ENCODE measurements at places on chromosomes 7 and 10.
A peak's percentile ranks its signal among the peaks of the same experiment; 100 is the strongest.

- DNase-seq = no peak
These were observed 479.8 kb upstream of the SEMA3A start for GRCh38 chr7:84674236-84674913.

GRCh38 chr10:51700228-51700817, 928 bp upstream of the CSTF2T start:
- no peak for DNase-seq

- DNase-seq = no peak
These were observed 564.5 kb downstream of the ACTR3B start for GRCh38 chr7:153324094-153324493.

- DNase-seq = no peak
These were observed 96.4 kb upstream of the ZMIZ1 start for GRCh38 chr10:78972160-78972946.

DNA sequence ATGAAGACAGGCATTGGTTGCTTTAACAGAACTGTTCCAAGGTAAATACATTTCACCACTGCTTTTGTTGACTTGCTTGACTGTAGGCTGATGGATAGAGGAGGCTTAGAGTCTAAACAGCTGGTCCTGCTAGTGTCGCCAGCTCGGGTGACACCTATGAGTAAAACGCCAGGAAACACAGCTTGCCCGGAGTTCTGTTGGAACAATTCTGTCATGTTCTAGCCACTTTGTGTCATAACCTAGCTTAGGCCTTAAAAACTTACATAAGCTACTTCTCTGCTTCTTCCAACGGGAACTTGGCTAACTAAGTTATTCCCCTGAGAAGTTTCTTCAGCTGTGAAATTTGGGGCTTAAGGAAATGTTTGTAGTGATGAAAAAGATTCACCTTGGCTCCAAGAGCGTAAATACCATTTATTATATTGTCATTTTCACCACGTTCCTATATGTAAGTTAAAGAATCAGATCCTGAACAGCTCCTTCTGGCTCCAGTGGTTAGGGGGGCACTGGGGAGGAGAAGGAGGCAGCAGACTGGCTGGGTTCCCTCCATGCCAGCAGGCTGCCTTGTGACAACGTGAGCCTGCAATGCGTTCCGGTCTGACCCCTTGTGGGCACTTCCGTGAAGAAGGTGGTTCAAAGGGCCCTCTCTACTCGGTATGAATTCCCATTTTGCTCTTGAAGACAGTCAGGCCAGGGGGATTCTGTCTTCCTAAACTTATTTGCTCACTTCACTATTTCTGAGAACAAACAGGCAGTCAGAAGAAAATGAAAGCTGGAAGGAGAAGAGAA, 253.2 kb downstream of the BMPER start:
- no peak for DNase-seq

GRCh38 chr10:121590772-121591171, 7.5 kb downstream of the FGFR2 start:
- DNase-seq = no peak

GRCh38 chr7:51351661-51352060, 35.1 kb upstream of the COBL start:
- no peak for DNase-seq

DNA sequence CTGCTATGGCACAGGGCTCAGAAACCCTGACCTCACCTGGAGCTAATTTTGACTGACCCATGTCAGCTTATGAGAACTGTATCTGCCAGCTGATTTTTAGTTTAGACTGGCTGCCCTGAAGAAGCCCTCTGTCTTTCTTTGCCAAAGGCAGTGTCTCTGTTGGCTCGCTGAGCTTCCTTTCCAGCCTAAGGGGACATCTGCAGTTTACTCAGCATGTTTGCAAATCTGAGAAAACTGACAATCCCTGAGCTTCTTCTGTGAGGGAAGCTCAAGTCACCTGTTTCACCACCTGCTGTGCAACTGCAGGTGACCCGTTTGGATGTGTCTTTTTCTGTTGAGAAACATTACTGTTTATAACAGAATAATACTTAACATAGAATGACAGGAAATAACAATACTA, 46.0 kb downstream of the PRKAR2B start:
- no peak for DNase-seq

DNA sequence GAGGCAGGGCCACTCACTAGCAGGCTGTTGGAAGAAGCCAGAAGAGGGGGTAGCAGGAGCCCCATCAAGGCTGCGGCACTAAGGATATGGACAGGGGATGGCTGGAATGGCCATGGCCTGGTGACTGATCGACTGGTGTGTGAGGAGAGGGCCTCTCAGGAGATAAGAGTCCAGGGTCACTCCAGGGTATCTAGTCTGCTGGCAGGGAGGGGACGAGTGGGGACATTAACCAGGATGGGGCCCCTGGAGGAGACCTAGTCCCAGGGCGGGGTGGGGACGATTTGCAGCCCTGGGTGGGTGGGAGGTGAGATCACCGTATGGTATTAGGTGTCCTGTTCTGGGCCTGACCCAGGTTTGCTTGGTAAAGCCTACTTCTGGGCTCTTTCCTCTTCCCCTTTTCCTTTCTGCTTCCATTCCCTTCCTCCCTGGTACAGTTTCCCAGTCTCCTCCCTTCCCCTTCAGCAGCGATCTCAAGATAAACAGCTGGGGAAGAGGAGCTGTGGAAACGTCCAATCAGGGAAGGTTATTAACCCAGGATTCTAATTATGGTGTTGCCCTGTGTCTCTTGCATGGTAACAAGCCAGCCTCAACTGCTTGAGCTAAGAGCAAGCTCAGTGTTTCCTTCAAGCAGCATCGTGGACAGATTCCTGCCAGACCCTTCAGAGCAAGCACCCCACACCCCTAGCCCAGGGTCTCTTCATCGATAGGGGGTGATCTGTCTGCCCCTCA, 233.2 kb downstream of the RPS24 start:
- no peak for DNase-seq

DNA sequence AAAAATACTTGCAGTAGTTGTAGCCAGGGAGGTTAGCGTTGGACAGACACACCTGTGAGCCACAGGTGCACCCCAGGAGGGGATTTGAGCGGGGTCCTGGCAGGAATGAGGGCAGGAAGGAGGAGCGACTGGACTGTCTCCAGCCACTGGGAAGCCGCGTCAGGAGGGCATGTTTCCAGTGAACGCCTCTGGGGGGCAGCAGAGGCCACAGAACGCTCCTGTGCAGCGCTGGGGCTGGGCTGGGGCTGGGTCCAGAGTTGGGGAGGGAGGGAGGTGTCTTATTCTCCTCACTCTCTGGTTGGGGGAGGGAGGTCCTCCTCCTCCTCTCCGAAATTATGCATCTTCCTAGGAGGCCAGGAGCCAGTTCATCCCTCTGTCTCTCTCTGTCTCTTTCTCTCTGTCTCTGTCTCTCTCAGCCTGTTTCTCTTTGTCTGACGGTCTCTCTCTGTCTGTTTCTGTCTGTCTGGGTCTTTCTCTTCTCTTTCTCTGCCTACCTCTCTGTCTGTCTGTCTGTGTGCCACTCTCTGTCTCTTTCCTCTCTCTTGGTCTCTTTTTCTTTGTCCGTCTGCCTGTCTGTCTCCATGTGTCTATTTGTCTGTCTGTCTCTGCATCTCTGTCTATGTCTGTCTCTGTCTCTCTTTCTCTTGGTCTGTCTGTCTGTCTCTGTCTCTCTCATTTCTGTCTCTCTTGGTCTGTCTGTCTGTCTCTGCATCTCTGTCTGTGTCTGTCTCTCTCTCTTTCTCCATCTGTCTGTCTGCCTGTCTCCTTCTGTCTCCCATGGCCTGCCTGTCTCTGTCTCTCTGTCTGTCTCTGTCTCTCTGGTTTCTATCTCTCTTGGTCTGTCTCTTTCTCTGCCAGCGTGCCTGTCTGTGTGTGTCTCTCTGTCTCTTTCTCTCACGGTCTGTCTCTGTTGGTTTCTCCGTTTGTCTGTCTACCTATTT, 9.9 kb upstream of the PSMG3 start:
- no peak for DNase-seq

DNA sequence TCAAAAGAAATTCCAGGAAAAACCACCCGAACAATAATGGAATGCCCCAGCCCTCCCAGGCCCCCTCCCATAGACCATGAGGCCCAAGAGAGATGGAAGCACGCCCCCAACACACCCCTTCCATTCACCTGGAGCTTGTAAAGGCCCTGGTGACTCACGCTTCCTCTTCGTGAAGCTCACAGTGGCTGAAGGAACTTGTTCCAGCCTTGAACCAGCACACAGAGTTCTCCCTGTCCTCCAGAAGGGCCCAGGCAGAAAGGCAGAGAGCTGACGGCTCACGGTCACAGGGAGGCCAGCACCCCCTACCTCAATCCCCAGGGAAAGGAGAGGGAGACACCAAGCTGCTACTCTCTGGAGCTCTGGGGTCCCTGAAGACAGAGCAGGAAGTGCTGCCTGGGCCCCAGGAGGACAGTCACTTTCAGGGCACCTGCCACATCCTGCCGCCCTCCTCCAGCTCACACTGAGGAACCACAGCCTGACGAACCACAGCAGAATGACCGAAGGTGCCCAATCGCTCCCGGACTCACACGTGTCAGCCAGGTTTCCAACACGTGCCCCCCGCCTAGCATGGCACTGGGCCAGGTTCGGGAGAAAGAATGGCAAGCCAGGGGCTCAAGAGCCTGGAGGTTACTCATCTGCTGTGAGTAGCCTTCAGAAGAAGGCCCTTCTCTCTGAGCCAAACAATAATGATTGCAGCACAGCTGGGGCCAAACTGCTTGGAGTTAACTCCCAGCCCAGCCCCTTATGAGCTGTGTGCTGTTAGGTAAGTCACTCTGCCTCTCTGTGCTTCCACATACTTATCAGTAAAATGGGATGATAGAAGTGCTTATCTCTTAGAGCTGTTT, 52.8 kb downstream of the DLG5 start:
- no peak for DNase-seq

GRCh38 chr10:111118758-111119157, 41.9 kb downstream of the ADRA2A start:
- DNase-seq = no peak

DNA sequence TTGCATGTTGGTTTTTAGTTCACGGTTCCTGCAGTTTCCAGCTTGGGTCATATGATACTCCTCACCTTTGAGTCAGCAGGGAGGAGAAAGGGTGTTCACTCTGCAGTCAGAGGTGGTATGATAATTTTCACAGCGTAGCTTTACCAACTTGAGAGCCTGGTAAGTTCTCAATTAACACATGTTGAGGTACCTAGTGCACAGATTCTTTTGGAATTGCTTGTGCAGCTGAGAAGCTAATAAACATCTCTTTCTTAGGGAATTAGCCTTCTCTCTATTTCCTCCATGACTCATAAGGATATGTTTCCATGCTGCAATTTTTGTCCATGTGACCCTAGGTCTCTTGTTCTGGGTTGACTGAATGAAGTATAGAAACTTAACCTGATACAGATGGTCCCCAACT, 166.6 kb downstream of the KIF20B start:
- DNase-seq = no peak

DNA sequence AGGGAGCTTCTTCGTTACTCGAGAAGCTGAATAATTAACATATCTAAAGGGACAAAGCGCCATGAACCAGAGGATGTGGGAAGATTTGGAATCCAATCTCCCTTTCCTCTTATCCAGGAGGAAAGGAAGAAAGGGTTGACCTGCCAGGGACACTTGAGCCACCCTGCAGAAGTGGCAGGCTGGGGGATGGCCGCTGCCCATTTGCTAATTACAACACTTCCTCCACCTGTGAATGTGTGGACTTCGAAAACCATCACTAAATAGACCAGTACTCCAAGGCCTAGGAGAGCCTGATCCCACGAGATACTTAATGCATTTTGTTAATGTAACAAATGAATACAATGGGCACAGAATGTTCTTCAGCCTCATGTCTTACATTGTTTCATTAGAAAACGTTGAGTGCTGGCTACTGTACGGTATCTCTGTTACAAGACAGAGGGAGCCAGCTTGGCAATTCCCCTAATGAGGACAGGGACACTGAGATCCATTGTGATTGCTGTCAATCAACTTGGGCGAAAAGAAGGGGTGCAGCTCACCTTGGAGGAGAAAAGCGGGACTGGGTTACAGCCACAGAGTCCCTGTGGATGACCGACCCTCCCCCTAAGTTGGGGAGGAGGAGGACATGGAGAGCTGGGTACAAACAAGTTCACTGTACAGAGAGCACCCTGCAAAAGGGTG, 59.4 kb downstream of the AOC1 start:
- DNase-seq = no peak

DNA sequence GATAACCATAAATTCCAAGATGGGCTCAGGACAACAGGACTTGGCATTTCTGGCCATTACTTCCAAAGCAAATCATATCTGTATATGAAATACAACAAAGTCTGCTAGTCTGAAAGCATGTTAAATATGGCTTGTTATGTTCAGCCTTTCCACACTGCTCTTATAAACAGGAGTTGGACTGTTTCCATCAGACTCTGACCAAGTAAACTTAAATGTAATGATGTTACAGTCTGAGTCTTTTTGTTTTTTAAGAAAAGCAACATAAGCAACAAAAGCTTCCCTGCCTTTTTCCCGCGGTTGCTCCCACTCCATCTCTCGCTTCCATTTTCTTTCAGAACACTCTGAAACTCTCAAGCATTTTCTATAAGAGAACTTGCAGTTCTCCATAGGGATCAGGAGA, 8.1 kb upstream of the CDCA7L start:
- no peak for DNase-seq

DNA sequence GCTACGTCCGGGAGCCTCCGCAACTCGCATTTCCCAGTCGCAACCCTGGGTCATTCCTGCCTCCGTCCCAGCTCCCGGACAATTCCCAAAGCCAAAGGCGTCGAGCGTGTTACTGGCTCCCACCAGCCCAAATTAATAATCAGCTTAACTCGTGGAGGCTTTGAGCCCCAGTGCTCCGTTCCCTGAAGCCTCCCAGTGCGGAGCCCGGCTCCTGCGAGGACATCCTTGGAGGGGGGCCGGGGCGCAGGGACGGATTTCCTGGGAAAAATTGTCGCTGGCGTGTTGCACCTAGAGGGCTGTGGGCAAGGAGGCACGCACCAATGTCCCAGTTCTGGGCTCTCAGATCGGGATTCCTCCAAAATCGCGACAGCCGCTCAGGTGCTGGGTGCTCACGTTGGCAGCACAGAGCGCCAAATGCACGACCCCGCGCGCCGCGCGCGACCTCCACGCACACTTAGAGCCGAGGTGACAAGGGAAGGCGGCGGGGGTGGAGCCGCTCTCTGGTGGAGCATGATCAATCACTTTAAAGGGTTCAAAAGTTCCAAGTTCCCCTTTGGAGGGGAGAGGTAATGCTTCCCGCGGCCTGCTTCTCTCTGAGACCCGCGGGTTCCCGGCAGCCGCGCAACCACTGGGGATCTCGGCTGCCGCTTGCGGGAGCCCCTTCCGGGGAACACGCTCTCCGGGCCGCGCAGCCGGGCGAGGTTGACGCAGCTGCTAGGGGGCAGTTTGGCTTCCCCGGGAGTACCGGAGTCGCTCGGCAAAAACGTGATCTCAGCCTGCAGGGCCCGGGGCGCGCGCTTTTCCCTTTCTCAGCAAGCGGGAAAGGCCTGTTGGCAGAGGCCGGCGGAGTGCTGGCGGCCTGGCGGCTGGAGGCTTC, 25.5 kb downstream of the SKIDA1 start:
- DNase-seq = no peak

- peak; percentile 90 for DNase-seq
These were observed 456.8 kb upstream of the KLF6 start for GRCh38 chr10:4241724-4242345.

All from forelimb muscle (tissue), 1 donor.